SHP77 treated with DMSO at 0.1 percent for 48 hours (cell line): ENCODE measurements at places on chromosomes 12 and 14.

DNA sequence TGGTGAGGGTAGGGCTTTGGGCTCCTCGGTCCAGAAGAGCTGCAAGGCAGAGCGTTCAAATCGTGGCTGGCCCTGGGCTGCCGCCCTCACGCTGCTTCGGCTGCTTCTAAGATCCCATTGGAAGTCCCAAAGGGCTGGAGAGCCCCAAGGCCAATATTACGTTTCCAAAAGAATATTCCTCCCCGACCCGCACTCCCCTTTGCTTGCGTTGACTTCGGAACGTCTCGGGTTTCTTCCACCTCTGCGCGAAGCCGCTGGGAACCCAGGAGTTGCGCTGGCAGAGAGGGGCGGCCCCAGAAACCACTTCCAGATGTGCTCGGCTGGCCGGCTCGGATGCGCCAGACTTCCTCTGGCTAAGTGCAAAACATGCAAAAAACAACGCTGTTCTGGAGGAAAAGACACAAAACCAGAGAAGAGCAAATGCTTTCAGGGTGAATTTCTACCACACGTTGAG lies at the start of gene GLT8D2:
GLT8D2 (minus strand) TSS at position 285 of the 454 bp plus-strand sequence. CDS start 30,539 bp downstream, outside the sequence.
- DNase-seq: no peak

DNA sequence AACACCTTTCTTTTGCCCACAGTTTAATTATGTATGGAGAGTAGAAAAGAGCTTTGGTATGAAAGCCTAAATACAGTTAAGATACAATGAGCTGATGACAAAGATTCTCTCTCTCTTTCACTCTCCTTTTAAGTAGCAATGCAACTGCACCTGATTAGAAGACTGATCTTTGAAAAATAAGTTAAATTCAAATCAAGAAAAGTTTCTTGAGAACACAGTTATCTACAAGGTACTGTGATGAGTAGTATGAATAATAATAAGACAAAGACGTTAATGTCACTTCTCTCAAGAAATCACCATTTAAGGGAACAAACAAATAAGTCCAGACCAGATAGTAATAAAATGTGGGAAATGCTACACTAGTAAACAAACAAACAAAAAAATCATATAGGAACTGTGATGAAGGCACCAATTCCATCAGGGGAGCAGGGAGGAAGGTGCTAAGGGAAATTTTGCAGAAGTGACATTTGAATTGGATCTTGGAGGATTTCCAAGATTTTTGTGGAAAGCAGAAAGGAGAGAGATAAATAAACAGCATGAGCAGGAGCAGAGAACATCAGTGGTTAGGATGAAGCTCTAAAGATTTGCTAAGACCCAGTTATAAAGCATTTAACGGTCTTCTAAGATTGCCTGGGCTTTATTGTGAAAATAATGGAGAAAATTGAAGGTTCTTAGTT lies 65.2 kb upstream of the STK38L start:
- DNase-seq: no peak

GRCh38 chr12:101086490-101087135 lies 123.4 kb downstream of the SLC5A8 start:
- DNase-seq: no peak

DNA sequence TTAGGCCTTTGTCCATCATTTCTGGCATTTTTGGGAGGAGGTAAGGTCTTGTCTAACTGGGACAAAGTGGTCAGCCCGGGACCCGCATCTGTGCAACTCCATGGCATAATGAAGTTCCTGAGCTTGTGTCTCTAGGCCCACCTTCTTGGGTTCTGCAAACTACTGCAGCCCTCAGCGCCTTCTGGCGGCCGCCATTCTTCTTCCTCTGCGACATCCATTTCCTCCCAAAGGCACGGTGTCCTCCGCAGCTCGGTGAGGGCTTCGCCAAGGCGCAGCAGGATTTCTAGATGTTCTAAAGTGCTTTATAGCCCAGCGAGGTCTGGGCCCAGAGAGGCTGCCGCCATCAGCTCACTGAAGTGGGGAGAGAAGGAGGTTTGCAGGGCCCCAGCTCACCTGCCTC lies 134.4 kb upstream of the OR4E1 start:
- DNase-seq: no peak

GRCh38 chr12:10673659-10674384 lies at the start of gene STYK1:
Gene STYK1, minus strand, starts transcription at chr12:10674052. Its CDS starts 39,434 bp downstream, at chr12:10634618.
- no peak for DNase-seq

DNA sequence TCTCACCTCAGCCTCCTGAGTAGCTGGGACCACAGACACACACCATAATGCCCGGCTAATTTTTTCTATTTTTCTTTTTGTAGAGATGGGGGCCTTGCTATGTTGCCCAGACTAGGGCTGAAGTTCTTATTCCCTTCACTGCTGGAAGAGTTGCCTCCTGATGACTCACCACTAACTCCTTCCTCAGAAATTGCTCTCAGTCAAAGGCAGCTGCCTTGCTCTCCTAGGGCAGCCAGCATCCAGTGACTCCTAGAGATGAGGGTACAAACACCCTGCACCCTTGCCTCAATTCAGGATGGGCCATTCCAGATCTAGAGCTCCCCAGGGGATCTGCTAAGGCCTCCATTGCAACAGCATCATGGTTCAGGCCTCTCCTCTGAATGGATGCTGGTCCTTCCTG lies 54.0 kb upstream of the RASSF8 start:
- DNase-seq: no peak

GRCh38 chr14:62661818-62662217 lies 383.4 kb downstream of the KCNH5 start:
- no peak for DNase-seq

DNA sequence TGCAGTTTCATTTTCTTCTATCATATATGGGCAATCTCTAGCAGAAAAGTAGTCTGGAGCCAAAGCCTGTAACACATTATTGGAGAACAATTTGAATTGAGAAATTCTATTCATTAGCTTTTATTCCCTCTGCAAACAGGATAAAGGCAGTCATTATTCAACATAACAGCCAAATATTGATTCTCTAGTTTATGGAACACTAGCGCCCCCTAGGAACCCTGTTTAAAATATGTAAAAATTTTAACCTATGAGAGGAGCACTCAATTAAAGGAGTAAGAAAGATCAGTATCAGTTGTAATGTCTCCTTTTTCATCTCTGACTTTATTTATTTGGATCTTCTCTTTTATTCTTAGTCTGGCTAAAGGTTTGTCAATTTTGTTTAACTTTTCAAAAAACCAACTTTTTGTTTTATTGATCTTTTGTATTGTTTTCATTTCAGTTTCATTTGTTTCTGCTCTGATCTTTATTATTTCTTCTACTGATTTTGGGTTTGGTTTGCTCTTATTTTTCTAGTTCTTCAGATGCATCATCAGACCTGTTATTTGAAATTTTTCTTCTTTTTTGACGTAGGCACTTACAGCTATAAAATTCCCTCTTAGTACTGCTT lies 4.8 kb upstream of the LMNTD1 start:
- peak; percentile 2 for DNase-seq

DNA sequence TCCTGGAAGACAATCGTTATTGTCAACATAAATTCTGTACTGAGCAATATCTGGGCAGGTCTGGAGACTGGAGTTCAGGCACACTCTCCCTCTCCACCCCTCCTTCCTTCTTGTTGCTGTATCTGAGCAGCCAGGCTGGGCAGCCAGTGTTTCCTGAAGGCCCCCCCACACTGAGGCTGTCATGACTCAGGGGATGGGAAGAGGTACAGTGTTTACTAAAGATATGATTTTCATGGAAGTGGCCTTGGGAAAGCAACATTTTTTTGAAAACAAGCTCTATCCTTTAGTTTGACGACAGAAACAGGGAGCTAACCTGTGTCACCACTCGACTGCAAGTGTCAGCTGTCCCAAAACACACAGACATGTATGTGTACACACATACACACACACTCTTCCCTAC lies 1485.4 kb upstream of the TMEM132C start:
- no peak for DNase-seq

- DNase-seq: no peak
Observed at GRCh38 chr14:26863736-26864135, 265.9 kb upstream of the NOVA1 start.

DNA sequence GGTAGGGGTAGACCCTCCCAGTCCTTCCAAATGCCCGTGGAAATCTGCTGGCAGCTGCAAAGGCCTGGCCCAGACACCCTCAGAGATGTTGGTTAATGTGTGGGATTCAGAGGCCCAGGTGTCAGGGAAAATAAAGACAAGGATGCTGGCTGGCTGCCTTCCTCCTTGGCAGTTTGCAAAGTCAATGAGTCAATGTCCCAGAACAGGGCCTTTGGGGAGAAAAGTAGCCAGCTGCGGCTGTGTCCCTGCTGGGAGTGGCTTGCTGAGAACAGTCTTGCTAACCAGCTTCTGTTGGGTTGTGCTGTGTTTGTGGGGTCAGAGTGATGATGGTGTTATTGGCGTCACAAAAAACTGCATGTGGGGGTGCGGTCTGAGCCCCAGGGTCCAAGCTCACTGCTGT lies 29.2 kb downstream of the GLRX5 start:
- no peak for DNase-seq

DNA sequence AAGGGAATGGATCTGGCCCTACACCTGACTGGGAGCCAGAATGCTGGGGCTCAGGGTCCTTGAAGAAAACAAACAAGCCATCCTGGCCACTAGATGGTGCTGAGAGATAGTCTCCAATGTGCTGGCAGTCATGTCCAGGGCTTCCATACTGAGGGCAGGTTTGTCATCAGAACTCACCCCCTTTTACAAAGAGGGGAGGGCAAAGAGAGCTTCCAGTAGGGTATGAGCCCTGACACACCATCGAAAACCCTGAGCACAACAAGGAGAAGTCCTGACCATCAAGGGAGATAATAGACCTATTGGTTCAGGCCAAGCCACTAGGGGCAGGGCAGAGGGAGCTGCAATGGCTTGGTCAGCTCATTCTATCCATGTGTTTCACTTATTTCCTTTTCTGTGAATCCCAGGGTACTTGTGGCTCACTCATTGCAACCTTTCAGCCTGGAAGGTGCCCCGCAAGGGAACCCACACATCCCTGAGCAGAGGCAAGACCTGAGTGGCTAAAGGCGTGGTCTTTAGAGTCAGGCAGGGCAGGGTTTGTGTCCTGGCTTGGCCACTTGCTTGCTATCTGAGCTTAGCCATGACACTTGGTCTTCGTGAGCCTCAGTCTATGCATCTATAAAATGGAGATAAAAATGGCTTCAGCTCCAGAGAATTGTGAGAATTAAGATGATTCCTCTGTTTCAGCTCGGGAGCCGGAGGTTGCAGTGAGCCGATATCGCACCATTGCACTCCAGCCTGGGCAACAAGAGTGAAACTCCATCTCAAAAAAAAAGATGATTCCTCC lies 6.2 kb upstream of the PLEKHH1 start:
- DNase-seq: peak; percentile 17

- peak; percentile 19 for DNase-seq
Observed at GRCh38 chr12:63098851-63099250, 52.1 kb downstream of the AVPR1A start.

DNA sequence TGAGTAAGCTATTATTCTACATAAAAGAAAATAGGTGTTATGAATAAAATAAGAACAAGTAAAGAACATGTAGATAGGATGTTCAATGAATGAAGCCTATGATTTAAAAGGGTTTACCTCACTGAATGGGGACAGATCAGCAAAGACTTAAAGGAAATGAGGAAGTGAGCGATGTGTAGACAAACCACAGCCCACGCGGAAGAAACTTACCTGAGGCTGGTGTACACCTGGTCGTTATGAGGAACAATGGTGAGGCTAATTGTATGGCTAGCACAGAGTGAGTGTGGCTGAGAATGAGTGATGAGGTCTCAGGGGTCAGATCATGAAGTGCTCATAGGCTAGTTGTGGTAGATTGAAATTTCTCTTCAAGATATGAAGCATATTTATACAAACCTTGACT lies 221.7 kb downstream of the ALG10B start:
- no peak for DNase-seq

- no peak for DNase-seq
Observed at GRCh38 chr12:50922820-50923219, 29.5 kb upstream of the HIGD1C start.

- DNase-seq: no peak
Observed at GRCh38 chr12:27052742-27053141, 29.6 kb downstream of the C12orf71 start.

DNA sequence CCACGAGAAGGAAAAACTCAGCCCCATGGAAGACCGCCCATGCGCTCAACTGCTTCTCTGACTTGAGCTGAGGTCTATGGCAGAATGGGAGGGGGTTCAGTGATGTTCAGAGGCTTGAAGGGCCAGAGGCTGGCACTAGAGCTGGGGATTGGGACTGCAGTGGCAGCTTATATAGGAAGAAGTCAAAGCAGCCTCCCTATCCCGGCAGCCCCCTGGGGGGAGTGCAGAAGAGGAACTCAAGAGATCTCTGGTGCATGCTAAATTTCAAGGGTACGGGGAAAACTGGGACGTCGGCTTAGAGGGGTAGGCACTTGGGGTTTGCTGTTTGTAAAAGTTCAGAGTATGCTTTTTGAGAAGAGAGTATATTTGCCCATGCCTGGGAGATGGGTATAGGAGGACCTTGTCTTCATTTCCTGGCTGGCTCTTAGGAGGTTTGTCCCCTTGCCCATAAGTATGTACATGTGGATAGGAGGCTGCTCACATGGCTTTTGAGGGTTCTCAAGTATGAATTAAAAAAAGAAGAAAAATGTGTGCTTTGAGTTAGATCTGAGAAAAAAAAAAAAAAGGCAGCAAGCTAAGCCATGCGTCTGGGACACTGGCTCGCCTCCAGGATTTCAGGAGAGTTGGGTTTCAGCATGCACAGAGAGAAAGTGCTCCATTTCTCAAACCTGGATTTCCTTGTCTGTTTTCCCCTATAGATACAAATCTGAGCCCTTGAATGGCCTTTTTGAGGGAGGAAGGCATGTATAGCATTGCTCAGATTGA lies 3.2 kb upstream of the MEG3 start:
- DNase-seq: no peak

DNA sequence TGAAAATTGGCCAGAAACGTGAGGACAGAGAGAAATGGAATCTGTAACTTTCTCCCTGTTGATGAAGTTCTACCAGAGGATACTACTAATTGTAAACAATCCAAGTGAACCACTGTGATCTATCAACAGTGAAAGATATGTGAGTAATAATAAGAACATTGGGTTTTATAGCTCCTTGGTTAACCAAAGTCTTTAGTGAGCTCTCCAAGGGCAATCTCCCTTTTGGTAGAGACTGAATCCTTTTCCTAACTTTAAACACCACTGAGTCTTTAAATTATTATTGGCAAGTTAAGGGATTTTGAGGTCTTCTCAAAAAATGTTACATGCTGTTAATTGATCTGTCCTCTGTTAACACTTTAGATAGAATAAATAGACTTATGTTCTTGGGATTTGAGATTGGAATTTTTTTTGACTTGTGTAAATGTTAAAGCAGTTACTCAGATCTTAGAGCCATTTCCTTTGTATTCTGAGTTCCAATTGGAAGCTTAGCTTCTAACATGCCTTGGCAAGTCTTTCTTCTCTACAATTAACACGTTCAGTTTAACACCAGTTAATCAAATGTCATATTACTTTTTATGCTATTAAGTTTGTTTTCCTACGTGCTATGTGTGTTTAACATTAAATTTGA lies 338.2 kb upstream of the DDHD1 start:
- DNase-seq: no peak

- peak; percentile 50 for DNase-seq
Observed at GRCh38 chr14:21748869-21749303, 75.3 kb upstream of the OR4E1 start.
